ENCODE measurements at places on chromosomes 11 and 22. TPM values are rescaled to one million over a fixed set of nuclear protein-coding genes. Genes with fewer than 3 reads are reported as not detected.

GRCh38 chr22:49004484-49005399 lies 822.9 kb downstream of the BRD1 start:
- DNase-seq, result no peak

GRCh38 chr11:19987331-19987801 lies 172.9 kb downstream of the DBX1 start:
- no peak for DNase-seq

Gene ACRV1
- 0.31 TPM for total RNA-seq

DNA sequence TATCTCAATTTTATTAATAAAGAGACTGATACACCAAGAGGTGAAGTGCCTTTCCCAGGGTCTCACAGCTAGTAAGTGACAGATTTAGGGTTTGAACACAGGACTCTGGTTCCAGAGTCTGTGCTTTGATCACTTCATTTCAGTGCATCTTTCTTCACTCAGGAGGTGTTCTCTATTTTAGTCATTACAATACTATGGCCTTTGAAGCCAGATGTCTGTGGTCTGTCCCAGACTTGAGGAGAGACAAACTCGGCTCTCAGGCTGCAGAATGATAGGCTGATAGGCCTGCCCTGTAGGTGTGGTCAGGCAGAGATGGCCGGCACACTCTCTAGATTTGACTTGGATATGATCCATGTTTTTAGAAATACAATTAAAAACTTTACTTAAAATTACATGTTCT lies 478.5 kb upstream of the CCDC90B start:
- DNase-seq, result no peak

GRCh38 chr22:29331658-29332300 lies 16.3 kb upstream of the RASL10A start:
- no peak for DNase-seq

GRCh38 chr11:128151780-128152179 lies 435.6 kb downstream of the ETS1 start:
- DNase-seq, result no peak

GRCh38 chr11:64201543-64201942 lies 5.0 kb upstream of the FERMT3 start:
- no peak for DNase-seq

Gene THOC5
- total RNA-seq, result 33.5 TPM

Gene GLB1L3
- total RNA-seq, result 0.47 TPM

- no peak for DNase-seq
Measured at GRCh38 chr22:26485013-26485412, 1.3 kb downstream of the SRRD start.

GRCh38 chr22:22026157-22026831 lies 43.7 kb upstream of the TOP3B start:
- DNase-seq, result no peak

- DNase-seq, result no peak
Measured at GRCh38 chr11:35990170-35990569, 46.3 kb downstream of the LDLRAD3 start.

GRCh38 chr22:37476389-37477329 lies 9.5 kb downstream of the MFNG start:
- DNase-seq, result no peak

GRCh38 chr11:36564376-36565030 lies 3.3 kb upstream of the RAG1 start:
- peak; percentile 16 for DNase-seq

- DNase-seq, result no peak
Measured at GRCh38 chr11:130064596-130064995, 5.1 kb upstream of the APLP2 start.

GRCh38 chr11:123273616-123274015 lies 78.6 kb upstream of the CLMP start:
- no peak for DNase-seq

DNA sequence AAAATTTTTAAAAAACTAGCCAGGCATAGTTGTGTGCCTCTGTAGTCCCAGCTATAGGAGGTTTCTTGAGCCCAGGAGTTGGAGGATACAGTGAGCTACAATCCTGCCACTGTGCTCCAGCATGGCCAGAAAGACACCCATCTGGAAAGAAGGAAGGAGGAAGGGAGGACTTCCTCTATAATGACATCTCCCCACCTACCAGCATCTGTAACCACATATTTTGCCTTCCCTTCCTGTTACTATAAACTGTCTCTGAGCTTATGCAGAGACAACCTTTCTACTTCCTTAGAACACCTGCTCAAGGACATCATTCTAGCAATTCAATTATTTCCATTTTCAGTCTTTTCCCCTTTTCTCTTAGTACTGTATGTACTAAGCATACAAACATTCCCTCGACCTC lies 2.2 kb upstream of the NUP160 start:
- no peak for DNase-seq

Gene HBB
- total RNA-seq, result 441 TPM

Gene TECTA
- 1.7 TPM for total RNA-seq

DNA sequence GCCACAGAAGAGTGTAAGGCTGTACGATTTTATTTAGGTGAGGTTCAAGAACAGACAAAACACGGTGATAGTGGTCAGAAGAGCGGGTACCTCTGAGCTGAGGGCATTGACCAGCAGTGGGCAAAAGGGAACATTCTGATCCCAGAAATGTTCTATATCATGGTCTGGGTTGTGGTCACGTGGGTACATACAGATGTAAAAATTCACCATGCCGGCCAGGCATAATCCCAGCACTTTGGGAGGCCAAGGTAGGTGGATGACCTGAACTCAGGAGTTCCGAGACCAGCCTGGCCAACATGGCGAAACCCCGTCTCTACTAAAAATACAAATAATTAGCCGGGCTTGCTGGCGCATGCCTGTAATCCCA lies 31.1 kb upstream of the GCAT start:
- DNase-seq, result no peak

DNA sequence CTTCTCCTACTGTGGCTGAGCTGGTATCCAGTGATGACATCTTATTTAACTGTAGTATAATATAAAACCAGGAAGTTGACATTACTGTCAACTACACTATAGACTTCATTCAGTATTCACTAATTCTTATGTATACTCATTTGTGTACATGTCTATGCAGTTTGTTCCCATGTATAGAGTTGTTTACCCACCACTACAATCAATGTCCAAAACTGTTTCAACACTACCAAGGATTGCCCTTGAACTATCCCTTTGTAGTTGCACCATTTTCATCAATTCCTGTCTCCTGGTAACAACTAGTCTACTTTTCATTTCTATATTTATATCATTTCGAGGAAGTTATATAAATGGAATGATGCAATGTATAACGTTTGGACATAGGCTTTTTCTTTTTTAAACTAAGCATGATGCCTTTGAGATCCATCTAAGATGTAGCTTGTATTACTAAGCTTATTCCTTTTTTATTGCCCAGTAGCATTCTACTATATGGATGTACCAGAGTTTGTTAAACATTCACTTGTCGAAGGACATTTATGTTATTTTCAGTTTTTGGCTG lies 39.2 kb downstream of the TMEM135 start:
- no peak for DNase-seq

DNA sequence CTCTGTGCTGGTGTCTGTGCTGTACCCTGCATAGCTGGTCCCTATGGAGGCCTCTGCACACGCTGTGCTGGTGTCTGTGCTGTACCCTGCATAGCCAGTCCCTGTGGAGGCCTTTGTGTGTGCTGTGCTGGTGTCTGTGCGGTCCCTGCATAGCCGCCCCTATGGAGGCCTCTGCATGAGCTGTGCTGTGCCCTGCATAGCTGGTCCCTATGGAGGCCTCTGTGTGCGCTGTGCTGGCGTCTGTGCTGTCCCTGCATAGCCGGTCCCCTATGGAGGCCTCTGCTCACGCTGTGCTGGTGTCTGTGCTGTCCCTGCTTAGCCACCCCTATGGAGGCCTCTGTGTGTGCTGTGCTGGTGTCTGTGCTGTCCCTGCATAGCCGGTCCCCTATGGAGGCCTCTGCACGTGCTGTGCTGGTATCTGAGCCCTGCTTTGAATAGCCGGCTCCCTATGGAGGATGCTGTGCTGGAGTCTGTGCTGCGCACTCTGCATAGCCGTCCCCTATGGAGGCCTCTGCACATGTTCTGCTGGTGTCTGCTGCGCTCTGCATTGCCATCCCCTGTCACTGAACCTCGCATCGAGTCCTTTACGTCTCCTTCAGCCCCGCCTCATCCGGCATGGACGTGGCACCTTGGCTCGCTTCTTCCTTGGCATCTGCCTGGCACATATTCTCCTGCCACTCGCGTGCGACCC lies 6.2 kb downstream of the NADSYN1 start:
- no peak for DNase-seq

- no peak for DNase-seq
Measured at GRCh38 chr11:44775985-44776446, 49.3 kb downstream of the TSPAN18 start.

GRCh38 chr22:45832959-45833580 lies 143.9 kb downstream of the WNT7B start:
- no peak for DNase-seq

Gene HORMAD2
- total RNA-seq, result 0.78 TPM

Gene C22orf31
- not detected for total RNA-seq

DNA sequence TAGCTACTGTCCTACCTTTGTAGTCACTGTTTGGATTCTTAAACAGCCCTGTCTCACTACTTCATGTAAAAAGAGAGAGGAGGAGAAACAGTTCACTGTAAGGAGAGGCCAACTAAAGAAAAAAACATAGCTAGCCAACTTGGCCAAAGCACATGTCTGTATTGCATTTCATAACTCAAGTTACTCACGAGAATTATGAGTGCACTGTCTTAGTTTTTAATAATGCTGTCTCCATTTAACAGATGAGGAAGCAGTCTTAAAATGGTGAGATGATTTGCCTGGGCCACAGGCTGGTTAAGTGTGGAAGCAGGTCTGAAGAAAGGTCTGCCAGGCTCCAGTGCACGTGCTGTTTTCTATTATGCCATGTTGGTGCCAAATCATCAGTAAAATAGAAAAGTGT lies 104.5 kb downstream of the UVRAG start:
- no peak for DNase-seq

- no peak for DNase-seq
Measured at GRCh38 chr22:46564084-46564714, 26.8 kb upstream of the CELSR1 start.

DNA sequence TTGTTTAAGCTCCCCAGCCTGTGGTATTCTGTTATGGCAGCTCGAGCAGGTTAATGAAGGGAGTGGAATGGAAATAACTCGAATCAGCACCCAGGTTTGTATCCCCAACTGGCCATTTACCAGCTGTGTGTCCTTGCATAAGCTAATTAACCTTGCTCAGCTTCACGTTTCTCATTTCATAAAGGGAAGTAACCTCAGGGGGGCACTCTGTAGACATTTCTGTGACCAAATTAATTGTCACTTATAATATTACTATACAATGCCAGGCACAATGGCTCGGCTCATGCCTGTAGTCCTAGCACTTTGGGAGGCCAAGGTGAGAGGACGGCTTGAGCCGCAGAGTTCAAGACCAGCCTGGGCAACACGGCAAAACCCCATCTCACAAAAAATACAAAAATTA lies 13.8 kb downstream of the ADA2 start:
- no peak for DNase-seq

Gene RBMXL2
- total RNA-seq, result not detected

Gene FAM180B
- 0.16 TPM for total RNA-seq

GRCh38 chr11:74232311-74232950 lies 61.3 kb downstream of the PPME1 start:
- no peak for DNase-seq

GRCh38 chr11:103297900-103298299 lies 188.7 kb downstream of the DYNC2H1 start:
- no peak for DNase-seq

DNA sequence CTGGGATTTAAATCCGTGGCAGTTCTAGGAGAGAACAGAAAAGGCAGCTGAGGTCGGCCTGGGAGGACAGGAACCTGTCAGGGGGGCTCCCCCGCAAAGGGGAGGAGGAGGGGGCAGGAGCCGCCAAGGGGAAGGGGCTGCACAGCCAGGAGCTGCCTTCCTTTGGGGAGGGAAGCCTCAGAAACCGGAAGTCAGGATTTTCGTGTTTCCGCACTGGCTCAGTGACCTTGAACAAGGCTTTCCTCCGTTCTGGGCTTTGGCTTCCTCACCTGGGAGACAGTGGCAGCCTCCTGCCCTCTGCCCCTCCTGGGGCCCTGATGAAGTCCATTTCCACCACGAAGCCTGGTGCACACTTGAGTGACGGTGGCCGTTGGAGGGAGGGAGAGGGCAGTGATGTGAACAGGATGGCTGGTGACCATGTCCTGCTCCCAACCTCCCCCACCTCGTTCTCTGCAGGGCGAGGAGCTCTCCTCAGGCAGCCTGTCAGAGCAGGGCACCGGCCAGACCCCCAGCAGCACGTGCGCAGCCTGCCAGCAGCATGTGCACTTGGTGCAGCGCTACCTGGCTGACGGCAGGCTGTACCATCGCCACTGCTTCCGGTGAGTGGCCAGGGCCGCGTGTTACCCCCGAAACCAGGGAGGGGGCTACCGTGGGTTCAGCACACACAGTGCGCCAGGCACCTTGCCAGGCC lies 12.6 kb downstream of the MICALL1 start:
- DNase-seq, result no peak

Gene WEE1
- total RNA-seq, result 17.3 TPM

GRCh38 chr11:38411149-38411548 lies 1813.1 kb upstream of the RAG2 start:
- DNase-seq, result no peak

DNA sequence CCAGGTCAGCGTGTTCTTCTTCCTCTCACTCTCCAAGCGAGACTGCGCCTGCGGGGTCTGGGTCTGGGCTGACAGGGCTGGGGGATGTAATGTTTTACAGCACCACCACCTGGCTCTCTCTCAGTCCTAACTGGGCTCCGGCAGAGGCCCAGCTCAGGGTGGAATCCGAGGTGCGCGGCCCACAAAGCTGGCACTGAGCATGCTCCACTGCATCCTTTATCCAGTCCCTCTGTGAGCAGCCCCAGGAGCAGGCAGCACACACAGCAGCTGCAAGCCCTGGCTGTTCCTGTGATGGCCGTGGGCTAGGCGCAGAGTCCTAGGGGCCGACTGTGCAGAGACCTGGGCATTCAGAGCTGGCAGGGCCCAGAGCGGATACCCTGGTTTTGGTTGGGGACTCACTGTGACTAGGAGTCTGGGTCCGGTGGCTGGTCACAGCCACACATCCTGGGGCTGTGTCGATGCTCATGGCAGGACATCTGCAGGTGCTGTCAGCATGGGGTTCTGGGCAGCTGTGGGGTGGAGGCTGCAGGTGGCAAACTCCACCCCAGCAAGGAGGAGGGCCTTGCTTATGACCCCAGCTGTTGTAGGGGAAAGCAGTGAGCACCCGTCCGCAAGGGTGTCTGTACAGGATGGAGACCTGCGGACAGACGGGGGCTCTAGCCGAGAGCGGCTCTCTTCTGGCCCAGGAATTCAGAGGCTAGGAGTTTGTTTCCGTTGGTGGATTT lies 4.0 kb downstream of the LRRC75B start:
- no peak for DNase-seq

GRCh38 chr11:3753110-3753509 lies 44.2 kb downstream of the NUP98 start:
- no peak for DNase-seq

Gene RRAS2
- total RNA-seq, result 26.8 TPM

GRCh38 chr11:61114913-61115312 lies 12.6 kb downstream of the CD5 start:
- DNase-seq, result no peak

Measured in occipital lobe (tissue), 3 donors.